ENCODE measurements at places on chromosomes 6 and 20.

GRCh38 chr6:122714059-122714458 lies 65.5 kb upstream of the FABP7 start:
- DNase-seq: no peak

DNA sequence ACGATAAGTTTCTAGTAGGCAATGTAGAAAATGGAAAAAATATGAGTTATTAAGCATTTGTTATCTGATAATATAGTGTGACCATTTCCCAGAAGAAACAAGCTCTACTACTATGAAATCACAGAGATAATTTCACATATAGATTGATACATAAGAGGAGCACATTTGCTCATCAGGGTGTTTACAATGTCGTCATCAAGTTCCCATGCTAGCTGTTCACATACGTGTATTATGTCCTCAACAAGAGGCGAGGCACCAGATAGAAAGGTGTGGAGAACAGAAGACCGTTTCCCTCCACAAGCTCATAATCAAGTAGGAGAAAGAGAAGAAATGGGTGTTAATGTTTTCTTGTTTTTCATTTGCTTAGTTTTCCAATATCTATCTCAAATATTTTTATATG lies 326.1 kb upstream of the ARID1B start:
- no peak for DNase-seq

DNA sequence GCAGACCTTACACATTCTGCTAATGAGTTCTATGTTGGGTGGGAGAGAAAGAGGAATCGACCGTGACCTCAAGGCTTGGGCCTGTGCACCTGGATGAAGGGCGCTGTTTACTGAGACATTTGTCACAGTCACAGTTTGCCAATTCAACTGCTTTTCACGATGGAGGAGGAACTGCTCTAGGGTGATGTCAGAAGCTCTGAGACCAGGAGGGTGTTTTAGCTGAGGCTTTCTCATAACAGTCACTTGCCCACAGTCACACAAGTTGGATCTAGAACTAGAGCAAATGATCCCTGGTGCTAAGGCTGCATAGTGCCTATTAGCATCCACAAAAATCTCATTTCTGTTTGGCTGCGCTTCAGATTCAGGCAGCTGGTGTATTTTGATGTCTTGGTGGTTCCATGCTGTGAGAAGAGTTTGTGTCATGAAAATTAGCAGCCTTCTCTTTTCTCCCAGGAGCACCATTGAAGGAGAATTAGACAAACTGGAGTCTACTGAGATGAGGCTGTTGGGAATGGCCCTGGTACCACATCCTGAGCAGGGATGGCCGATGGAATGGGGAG lies 83.3 kb upstream of the TGM3 start:
- no peak for DNase-seq

GRCh38 chr20:36175475-36175995 lies 21.0 kb downstream of the EPB41L1 start:
- no peak for DNase-seq

- DNase-seq: no peak
Observed at GRCh38 chr6:170448317-170448716, 104.8 kb downstream of the PSMB1 start.

DNA sequence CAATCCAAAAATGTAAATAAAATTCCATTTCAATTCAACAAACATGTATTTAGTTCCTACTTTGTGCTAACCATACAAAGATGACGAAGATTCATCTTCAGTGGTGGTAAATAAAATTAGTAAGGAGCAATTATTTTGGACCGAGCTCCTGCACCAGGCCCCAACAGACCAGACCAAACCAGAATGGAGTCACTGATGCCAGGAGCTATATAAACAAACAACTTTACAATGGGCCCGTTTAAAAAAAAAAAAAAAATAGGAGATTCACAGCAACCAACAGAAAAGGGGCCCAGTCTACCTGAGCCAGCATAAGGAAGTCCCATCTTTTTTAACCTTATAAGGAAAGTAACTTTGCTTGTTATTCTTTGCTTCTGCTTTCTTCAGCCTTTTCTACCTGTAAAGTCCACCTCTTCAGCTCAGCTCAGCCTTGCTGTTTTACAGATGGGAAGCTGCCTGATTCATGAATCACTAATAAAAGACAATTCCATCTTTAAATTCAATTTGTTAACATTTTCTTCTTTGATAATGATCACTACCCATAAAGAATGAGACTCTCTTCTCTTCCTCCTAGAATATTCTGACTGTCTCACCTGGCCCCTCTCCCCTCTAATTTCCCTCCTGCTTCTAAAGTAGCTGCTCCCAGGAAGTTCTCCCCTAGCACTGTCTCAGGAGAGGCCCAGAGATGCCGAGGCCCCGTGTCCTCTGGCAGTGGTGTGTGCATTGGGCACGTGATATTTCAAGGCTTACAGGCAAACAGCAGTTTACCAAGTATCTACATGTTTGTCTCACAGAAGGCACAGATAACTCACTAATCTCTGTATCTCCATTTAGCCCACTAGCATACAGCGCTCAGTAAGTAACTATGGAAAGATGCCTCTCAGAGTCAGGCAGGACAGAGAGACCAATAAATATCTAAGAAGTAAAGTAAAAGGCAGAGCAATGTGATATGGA lies 8.4 kb downstream of the MBOAT1 start:
- DNase-seq: no peak

GRCh38 chr6:87155842-87156815 lies 764 bp downstream of the ZNF292 start:
- peak; percentile 71 for DNase-seq

- DNase-seq: no peak
Observed at GRCh38 chr6:143607974-143608373, 69.8 kb upstream of the PHACTR2 start.

- no peak for DNase-seq
Observed at GRCh38 chr20:48802647-48803046, 25.2 kb downstream of the PREX1 start.

DNA sequence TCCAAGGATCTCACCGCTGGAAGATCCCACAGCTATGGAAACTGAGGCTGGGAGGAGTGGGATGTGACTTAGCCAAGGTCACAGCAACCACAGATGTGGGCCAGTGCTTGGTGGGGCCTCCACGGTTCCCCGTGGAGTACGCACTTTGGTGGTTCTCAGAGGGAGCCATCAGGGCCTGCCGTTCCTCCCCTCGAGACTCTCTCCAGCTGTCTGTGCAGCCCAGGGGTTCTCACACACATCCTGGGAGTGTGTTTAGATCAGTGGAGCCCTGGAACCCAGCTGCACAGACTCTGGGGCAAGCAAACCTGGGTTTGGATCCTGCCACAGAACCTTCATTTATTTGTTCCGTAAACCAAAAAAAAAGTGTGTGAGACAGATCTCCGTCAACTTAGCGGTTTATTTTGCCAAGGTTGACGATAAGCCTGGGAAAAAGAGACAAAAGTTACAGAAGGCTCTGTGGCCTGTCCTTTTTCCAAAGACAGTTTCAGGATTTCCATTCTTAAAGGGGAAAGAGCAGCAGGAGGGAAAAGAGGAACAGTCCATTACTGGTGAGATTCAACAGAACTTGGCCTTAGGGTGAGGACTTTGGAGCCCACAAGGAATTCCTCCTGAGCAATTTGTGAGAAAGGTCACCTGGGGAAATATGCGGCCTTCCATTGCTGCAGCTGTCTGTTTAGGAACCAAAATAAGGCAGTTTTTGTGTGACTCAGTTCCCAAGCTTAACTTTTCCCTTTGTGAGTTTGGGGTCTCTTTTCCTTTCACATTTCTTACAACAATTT lies 13.6 kb upstream of the MYMX start:
- no peak for DNase-seq

DNA sequence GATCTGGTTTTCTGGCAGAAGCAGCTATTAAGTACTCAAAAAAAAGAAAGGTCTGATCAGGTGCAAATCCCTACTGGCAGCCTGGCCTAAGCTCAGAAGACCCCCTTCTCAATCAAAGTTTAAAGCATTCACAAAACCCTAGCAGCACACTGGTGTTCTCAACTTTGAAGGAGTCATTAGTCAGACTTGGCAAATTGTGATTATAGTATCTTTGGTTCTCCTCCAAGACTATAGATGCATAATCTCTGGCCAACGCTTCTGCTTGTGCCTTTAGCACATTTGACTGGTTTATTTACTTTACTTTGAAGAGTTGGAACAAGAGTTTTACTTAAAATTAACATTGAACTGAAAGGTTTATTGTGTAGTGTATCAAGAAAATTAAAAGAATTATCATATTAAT lies 248.9 kb downstream of the PTPRK start:
- no peak for DNase-seq

Measured in CD4-positive, alpha-beta T cell treated with Interleukin-12 subunit alpha and Interleukin-12 subunit beta, for 1 hour (primary cell).